Right forelimb (tissue), 1 donor: ENCODE measurements at places on chromosomes 13 and 19.

DNA sequence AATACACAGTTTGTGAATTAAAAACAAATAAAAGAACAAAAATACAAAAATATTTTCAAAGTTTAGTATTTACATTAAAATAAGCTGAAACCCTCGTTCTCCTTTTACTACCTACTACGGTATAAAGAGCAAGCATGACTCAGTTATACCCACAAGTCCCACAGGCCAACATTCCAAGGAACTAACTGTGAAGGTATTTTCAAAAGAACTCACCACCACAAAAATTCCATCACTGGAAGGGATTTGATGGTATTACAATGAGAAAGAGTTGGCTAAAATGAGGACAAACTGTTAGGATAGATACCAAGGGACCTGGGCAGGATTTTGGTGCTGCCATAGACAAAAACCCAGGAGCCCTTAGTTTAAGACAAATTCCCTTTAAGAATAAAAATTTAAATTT is 122.7 kb downstream of the TBC1D4 start:
- DNase-seq = no peak

GRCh38 chr19:48341515-48342413 is 16.4 kb downstream of the EMP3 start:
- DNase-seq = no peak

DNA sequence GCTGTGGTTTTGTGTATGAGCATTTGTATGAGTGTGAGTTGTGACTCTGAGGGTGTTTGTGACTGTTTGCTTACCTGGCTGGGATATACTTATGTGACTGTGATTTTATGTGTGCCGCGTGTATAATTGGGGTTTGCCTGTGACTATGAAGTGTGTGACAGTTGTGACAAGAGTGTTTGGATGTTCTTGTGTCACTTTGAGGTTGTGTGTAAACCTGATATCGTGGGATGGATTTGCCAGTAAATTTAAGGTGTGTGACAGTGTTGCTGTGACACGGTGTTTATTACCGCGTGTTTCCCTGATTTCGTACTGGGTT is 442 bp downstream of the ZNF420 start:
- DNase-seq = no peak

GRCh38 chr13:65841156-65841555 is 1389.0 kb downstream of the PCDH9 start:
- DNase-seq = no peak

GRCh38 chr13:98366010-98366409 is 188.9 kb upstream of the RNF113B start:
- DNase-seq = no peak

DNA sequence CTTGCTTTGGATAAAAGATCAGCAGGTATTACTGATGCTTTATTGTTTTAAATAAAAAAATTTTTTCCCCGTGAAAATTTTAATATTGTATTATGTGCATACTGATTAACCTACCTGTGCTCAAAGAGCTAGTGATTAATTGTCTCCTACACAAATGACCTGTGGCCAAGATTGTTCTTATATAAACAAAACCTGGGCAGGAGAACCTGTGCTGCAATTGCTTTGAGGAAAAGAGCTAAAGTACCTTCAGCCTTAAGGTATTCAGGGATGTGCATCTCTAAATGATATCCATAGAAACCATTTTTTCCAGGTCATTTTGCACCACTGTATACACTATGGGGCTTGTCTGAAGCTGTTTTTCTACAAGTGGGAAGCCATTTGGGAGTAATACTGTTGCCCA is 1.2 kb downstream of the FRY start:
- no peak for DNase-seq

DNA sequence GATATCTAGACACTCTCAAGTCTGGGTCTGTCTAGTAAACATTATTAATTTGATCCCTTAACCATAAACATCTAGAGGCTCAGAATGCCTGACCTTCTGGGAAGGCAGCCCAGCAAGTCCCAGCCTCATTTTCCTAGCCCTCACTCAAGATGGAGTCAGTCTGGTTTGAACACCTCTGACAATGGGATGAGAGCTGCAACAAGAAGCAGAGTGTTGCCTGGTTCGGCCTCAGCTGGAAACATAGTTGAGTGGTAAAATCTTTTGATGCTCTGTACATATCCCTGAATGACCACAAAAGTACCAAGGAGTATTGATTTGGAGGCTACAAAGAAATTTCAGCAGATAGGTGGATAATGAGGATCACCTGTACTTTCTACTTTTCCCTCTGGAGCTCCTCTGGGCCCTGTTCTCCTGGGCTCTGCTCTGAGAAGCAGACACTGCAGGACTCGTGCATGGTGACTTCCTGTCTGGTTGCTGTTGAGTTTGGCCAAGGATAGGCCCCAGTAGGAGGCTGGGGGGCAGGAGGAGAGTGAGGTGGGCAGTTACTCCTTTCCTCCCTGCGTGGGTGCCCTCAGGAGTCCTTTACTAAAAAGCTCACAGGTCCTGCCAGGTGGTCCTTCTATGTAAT is 68.4 kb upstream of the SLC15A1 start:
- no peak for DNase-seq

GRCh38 chr13:79825959-79826358 is 345.0 kb downstream of the NDFIP2 start:
- no peak for DNase-seq

DNA sequence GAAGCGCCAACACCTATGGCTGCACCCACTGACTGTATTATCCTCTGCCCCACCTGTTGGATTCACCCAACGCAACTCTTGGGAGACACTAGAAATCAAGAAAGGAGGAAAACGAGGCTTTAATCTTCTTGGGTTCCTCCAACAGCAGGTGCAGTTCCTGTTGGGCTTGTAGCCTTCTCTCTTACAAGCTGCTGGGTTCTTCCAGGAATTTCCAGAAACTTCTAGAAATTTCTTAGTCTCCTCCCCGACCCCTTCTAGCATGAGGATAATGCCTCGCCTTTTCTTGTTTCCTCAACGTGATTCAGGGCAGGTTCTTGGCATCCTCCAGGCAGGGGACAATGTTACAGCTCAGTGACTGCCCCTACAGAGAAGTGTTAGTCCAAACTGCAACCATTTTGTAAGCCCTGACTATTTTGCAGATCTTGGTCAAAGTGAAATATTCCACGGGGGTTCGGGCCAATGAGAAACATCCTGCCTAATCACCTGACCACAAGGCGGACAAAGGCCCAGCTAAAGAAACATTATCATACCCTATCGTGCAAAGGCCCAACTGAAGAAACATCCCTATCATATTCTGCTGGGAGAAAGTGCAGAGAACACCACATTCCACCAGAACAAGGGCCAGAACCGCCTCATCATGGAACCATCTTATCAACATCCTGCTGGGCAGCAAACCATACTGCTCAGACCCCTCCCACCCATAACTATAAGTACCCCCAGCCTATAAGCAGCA is 614 bp upstream of the PNMA8A start:
- no peak for DNase-seq

GRCh38 chr19:7216373-7216902 is 77.8 kb downstream of the INSR start:
- no peak for DNase-seq

DNA sequence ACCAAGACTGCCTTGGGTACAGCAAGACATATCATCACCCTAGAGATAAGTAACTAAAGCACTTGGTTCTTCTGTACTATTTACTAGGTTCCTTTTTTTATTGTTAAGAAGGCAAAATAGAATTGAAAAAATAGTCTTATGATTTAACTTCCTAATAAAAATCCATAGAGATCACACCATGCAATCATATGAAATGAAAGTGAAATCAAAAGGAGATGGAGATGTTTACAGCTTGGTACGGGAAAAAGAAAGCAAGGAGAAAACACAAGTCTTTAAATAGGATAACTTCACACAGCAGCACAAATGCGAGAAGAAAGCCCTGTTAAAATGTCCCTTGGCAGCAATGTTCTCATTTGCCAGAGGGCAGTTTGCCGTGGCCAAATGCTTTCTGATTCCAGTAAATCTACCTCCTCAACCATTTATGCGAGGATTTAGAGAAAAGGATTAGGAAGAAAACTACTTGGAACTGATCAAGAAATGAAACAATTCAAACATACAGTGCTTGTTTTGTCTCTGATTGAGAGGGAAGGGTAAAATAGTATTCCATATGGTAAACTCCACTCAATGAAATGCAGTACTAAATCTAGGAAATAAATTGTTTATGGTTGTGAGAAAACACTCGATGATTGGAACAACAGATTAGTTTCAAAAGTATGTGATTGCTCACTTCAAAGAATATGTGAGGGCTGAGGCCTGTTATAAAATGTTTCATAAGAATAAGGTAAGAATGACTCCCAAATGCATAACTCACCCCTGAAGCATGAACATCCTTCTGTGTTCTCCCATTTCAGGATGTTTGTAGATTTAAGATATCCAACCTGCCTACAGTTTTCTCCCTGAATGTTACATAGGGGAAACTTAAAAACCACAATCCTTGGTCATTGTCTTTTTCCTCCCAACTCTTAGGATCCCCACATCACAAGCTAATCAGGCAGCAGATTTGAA is 487.8 kb downstream of the DACH1 start:
- DNase-seq = no peak

DNA sequence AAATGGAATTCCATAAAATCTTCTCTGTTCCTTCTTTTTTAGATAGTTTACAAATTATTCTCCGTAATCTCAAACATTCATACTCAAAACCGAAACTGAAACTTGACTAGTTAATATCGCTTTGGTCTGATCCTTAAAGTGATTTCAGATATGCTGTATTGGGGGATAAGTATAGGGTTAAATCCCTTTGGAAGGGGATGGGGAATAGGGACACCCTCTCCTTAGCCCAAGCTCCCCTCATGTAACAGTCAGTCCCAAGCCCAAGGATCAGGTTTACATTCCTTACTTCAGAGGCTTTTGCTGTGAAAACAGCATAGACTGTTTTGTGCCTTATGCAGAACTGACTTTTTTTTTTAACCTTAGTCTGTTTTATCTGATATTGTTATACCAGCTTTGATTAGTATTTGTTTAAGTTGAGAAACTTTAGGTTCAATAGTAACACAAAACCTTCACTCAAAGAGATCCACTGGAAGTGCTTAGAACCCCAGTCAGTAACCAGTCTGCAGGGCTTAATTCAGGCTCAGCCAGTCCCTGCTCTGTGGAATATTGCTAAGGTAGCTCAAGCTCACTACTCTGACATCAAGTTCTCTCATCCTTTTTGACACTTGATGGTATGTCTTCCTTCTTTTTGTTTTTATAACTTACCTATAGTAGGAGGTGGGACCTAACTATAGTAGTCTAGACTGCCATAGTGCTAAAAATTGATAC is 10.5 kb downstream of the CDADC1 start:
- no peak for DNase-seq

GRCh38 chr13:48733739-48734335 is 80.1 kb downstream of the CYSLTR2 start:
- no peak for DNase-seq

- no peak for DNase-seq
Observed at GRCh38 chr13:49567491-49567890, 17.9 kb downstream of the RCBTB1 start.

GRCh38 chr13:75813323-75813722 is 177.2 kb downstream of the LMO7 start:
- no peak for DNase-seq

DNA sequence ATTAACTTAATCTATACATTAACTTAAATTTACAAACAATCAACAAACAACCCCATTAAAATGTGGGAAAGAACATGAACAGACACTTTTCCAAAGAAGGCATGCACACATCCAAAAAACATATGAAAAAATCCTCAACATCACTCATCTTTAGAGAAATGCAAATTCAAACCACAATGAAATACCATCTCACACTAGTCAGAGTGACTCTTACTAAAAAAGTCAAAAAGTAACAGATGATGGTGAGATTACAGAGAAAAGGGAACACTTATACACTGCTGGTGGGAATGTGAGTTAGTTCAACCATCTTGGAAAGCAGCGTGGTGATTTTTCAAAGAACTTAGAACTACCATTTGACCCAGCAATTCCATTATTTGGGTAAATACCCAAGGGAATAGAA is 759.2 kb upstream of the SLITRK1 start:
- DNase-seq = no peak

DNA sequence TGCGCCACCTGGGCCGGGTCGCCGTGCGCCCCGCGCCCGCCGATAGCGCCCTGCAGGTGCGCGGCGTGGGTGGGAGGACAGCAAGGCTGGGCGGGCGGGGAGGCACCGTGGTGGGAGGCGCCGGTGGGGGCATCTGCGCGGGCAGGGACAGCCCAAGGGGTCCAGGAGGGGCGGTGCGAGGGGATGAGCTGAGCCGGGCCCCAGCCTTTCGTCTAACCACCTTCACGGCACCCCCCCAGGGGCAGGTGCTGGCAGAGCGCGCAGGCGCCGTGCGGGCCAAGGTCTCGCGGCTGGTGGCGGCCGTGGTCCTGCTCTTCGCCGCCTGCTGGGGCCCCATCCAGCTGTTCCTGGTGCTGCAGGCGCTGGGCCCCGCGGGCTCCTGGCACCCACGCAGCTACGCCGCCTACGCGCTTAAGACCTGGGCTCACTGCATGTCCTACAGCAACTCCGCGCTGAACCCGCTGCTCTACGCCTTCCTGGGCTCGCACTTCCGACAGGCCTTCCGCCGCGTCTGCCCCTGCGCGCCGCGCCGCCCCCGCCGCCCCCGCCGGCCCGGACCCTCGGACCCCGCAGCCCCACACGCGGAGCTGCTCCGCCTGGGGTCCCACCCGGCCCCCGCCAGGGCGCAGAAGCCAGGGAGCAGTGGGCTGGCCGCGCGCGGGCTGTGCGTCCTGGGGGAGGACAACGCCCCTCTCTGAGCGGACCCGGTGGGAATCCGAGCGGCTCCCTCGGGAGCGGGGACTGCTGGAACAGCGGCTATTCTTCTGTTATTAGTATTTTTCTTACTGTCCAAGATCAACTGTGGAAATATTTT is 3.1 kb downstream of the KISS1R start:
- no peak for DNase-seq

DNA sequence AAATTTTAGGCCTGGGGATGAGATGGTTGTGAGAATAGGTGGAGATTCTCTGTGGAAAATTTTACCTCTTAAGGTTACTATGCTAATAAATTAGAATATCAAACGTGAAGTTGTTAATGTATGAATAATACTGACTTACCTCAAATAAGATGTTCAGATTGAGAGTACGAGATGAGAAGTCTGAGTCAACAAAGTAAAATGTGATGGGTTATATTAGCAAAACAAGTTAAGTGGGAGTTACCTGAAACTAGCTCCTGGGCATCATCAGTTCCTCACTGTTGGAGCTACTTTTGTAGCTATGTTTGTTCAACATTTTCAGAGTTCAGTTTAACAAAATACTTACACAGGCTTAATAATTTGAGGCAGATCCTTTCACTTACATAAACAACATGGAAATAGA is 108.6 kb downstream of the PIBF1 start:
- DNase-seq = no peak

DNA sequence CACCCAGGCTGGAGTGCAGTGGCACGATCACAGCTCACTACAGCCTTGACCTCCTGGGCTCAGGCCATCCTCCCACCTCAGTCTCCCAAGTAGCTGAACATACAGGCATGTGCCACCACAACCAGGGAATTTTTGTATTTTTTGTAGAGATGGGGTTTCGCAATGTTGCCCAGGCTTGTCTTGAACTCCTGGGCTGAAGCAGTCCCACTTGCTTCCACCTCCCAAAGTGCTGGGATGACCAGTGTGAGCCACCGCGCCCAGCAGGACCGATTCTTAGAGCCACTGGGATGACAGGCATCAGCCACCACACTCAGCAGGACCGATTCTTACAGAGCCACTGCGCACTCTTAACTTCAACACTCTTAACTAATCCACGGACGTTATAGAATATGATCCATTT is 54.9 kb upstream of the RANBP3 start:
- no peak for DNase-seq
